ENCODE measurements at places on chromosomes 2 and 18.

- DNase-seq: no peak
Measured at GRCh38 chr2:200147371-200147770, 159.1 kb upstream of the SPATS2L start.

- no peak for DNase-seq
Measured at GRCh38 chr18:75869162-75869561, 441.7 kb upstream of the SMIM21 start.

- DNase-seq: no peak
Measured at GRCh38 chr18:42914476-42914875, 201.0 kb downstream of the RIT2 start.

DNA sequence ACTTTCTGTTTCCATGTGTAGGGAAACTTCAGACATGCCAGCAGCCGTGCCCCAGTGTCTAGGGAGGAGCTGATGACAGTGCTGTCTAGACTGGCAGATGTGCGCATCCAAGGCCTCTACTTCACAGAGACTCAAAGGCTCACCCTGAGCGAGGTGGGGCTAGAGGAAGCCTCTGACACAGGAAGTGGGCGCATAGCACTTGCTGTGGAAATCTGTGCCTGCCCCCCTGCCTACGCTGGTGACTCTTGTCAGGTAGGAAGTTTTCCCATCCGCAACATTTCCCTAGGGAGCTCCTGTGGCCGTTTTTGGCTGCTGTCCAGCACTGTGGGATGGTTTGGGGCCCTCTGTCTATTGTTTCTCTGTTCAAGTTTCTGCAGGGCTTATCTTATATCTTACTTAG, 143.1 kb upstream of the TTC39C start:
- no peak for DNase-seq

GRCh38 chr2:5125017-5125730, 567.0 kb upstream of the SOX11 start:
- DNase-seq: no peak

- DNase-seq: no peak
Measured at GRCh38 chr18:10499230-10499629, 26.6 kb upstream of the NAPG start.

DNA sequence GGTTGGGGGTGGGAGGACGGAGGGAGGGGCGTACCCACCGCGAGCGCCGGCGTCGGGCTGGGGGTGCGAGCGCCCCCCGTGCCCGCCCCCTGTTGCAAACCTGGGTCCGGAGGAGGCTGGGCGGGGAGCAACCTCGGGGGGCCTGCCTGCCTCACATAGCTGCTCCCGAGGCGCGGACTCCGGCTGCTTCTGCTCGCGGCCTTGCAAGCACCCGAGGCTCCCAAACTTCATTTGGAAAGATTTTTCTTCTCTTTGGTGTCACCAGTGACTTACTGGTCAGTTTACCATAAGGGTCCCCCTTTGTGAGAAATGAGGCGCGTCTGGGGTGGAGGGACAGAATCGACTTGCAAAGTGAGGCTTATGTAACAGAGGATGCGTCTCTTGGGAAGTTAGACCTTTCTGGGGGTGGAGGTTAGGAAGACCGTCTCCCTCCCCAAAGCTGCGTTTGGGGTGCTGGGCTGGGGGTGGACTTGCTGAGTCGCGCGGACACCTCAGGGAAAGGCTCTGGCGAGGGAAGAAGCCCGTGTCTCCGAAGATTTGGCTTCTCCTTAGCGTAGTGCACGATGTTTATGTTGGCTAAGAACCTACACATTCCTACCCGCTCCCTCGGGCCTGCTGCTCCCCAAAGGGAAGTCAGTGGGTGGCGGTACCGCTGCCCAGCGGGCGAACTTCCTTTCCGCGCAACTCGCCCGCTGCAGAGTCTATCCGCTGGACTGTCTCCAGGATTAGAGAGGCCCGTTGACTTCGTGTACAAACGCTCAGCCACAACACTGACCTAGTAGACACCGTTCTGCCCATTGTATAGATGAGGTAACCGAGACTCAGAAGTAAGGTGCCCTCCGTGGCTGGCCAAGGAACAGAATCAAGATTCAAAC, 559 bp downstream of the TMEM37 start:
- DNase-seq: no peak

GRCh38 chr2:181456660-181457120, 496 bp upstream of the ITGA4 start:
- DNase-seq: peak; percentile 44

DNA sequence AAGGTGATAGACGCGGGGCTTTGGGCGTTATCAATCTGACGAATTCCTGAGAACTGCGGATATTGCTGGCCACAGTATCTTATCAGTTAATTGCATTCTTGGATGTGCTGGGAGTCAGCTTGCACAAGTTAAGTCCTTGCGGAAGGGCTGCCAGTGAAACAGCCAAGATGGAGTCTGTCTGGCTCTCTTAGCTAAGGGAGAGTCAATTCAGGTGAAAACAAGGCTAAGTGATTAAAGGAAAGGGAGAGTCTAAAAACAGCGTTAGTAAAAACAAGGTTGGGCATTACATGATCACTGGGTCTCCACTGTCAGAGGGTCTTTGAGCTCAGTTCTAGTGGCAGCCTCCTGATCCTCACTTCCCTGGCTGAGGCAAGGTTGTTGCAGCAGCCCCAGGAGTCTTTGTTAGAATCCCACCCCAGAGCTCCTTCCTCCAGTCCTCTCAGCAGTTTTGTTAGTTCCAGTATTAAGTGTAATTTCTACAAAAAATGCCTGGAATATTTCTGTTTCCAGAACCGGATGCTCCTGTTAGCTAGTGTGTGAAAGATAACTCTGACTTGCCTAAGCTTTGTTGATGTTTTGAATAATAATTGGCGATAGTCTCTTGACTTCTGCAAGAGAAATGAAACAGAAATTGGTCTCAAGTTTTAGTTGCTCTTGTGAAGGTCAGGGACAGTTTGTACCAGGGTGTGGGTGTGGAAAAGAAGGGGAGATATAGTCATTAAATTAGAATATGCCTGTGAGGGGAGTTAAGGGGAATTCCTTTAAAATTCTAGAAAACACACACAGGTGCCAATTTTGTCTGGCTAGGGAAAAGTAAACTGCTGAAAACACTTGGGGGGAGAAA, 10.6 kb downstream of the CFLAR start:
- DNase-seq: no peak

GRCh38 chr2:33636001-33636400, 36.9 kb upstream of the FAM98A start:
- DNase-seq: no peak

- DNase-seq: no peak
Measured at GRCh38 chr2:232681527-232681926, 15.6 kb upstream of the GIGYF2 start.

DNA sequence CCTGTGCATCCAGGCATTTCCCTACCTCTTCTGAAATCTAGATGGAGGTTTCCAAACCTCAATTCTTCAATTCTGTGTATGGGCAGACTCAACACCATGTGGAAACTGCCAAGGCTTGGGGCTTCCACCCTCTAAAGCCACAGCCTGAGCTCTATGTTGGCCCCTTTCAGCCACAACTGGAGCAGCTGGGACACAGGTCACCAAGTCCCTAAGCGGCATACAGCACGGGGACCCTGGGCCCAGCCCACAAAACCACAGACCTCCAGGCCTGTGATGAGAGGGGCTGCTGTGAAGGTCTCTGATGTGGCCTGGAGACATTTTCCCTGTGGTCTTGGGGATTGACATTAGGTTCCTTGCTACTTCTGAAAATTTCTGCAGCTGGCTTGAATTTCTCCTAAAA, 255.4 kb downstream of the TDRD15 start:
- DNase-seq: no peak

- no peak for DNase-seq
Measured at GRCh38 chr2:130241041-130241707, 42.9 kb upstream of the TUBA3E start.

GRCh38 chr18:8820396-8821082, 115.2 kb downstream of the MTCL1 start:
- no peak for DNase-seq

- no peak for DNase-seq
Measured at GRCh38 chr2:44959855-44960254, 18.4 kb downstream of the SIX3 start.

DNA sequence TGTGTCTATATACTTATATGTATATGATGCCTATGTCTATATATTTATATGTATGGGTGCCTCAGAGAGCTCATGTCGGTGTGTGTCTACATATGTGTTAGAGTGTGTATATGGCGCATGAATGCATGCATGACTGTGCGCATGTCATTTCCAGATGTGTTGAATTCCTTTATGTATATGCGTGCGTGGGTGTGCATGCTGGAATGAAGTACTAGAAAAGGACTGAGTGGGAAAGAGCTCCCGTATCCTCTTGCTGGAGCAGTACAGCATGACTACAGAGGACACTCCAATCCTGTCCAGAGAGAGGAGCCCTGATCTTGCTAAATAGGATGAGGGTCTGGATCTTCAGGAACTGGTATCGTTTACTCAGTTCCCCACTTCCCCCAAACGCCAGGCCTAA, 56.8 kb upstream of the LRPPRC start:
- DNase-seq: no peak

GRCh38 chr2:5596868-5597267, 95.3 kb upstream of the SOX11 start:
- no peak for DNase-seq

DNA sequence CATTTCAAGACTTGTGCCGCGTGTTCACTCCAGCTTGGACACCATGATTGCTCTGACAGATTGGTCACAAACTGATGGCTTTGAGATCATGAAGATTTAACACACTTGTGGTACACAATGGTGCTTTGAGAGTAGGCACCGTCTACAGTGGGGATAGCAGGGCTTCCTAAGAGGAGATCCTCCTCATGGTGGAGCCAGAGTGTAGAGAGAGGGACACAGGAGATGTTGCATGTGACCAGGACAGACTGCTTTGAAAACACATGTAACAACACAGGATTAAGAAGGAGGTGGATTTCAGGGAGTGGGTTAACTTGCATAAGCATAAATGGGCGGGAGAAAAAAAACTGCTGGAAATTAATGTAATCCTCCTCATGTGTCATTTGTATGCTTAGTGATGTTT, 95.7 kb upstream of the LINC00305 start:
- no peak for DNase-seq

- no peak for DNase-seq
Measured at GRCh38 chr2:113980946-113981345, 91.1 kb downstream of the ACTR3 start.

- DNase-seq: no peak
Measured at GRCh38 chr18:24831871-24832665, 371.6 kb downstream of the HRH4 start.

DNA sequence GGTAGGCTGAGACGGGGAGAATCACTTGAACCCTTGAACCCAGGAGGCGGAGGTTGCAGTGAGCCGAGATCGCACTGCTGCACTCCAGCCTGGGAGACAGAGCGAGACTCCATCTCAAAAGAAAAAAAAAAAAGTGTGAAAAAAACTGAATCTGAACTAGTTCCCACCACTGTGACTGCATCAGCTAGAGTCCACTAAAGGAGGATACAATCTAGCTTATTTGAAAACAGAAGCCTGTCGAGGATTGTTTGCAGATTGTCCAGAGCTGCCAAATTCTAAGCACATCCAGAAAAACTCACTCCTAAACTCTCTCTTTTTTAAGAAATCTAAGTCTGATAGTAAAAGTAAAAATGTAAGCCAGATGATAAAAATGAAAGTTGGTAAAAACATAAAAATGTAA, 10.6 kb downstream of the GFPT1 start:
- DNase-seq: no peak

DNA sequence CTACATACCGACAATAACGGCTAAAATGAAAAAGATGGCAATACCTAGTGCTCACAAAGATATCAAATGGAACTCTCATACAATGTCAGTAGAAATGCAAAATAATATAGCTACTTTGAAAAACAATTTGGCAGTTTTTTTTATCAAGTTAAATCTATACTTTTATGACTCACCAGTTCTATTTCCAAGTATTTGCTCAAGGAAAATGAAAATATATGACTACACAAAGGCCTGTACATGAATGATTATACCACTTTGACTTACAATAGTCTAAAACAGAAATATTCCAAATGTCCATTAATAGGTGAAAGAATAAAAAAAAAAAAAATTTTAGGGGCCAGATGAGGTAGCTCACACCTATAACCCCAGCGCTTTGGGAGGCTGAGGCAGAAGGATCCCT, 219.8 kb downstream of the ZRANB3 start:
- no peak for DNase-seq

Measured in stimulated activated CD4-positive, alpha-beta T cell treated with anti-CD3 and anti-CD28 coated beads, Interleukin-15, amount 100 ng/mL, for 1 hour (primary cell).